ENCODE measurements at places on chromosomes 3 and 15.

GRCh38 chr3:98501863-98502576 is 4.5 kb downstream of the OR5K2 start:
- no peak for DNase-seq

- DNase-seq = no peak
Observed at GRCh38 chr3:115323380-115323779, 176.3 kb upstream of the ZBTB20 start.

- no peak for DNase-seq
Observed at GRCh38 chr3:129611812-129612533, 5.5 kb upstream of the PLXND1 start.

- no peak for DNase-seq
Observed at GRCh38 chr15:62841269-62841628, 201.3 kb upstream of the TPM1 start.

DNA sequence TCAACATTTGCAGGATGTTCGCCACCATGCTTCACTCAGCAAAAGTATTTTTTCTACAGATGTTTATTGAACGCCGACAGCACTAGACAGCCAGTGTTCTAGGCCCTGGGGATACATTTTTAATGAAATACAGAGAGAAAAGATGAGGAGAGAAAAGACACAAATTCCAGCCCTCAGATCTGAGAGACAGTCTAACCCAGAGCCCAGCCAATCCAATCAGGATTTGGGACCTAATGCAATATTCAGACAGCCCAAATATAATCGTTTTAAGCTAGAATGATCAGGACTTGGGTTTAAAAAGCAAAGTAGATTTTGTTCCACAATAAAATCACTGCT is 174.8 kb downstream of the SLCO3A1 start:
- DNase-seq = no peak

DNA sequence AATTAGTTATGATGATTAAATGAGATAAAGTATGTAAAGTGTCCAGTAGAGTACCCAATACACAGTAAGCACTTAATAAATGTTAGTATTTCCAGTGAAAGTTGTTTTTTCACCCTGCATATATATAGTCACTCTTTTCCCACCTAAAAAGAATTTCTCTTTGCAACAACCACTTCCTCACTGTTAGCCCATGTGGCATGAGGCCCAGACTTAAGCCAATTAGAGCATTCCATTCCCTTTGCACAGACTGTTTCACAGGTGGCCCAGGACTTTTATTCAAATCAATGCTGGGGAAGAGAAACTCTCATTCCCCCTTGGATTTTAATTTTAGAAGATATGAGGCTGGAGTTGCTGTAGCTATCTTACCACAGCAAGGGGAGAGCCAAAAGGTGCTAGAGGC is 3.7 kb downstream of the IFT80 start:
- no peak for DNase-seq

DNA sequence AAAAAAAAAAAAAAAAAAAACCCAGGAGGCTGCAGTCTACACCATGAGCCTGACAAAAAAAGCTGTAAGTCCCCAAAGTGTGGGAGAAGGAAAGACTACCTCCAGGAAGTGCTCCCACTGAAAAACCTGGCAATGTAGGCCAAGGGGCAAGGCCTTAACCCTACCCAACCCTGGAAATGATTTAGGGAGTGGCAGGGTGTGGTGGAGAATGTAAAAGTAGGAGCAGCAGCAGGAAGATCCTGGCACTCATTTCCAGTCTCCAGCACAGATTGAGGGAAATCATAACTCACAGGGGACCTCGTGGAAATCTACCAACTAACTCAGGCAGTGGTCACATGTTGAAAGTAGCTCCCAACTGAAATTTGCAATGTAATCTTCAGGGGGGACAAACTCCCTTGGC is 839.5 kb downstream of the EPHA3 start:
- no peak for DNase-seq

DNA sequence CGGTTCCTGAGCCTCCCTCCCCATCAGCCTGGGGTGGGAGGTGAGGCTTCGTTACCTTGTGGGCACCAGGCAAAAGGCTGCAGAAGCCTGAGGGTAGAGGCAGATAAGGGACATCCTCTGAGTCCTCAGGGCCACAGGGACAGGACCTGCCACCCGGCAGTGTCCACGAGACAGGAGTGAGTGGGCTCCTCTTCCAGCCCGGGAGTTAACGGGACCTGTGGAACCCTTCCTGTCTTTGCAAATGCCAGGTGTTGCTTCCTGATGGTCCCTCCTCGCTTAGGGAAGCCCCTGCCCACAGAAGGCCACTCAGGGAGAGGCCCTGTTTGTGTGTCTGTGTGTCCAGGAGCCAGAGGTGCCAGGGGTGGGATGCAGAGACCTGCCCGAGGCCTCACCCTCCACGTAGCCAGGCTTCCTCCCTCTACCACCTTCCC is 111.1 kb upstream of the ALDH1A3 start:
- no peak for DNase-seq

GRCh38 chr3:144282313-144282712 is 310.7 kb downstream of the DIPK2A start:
- DNase-seq = no peak

- no peak for DNase-seq
Observed at GRCh38 chr3:196186651-196187573, 24.3 kb downstream of the ZDHHC19 start.

GRCh38 chr3:140552898-140553297 is 125.0 kb upstream of the TRIM42 start:
- DNase-seq = no peak

GRCh38 chr3:184887574-184887973 is 75.6 kb downstream of the VPS8 start:
- no peak for DNase-seq

GRCh38 chr3:146035366-146035765 is 125.6 kb downstream of the PLOD2 start:
- no peak for DNase-seq

DNA sequence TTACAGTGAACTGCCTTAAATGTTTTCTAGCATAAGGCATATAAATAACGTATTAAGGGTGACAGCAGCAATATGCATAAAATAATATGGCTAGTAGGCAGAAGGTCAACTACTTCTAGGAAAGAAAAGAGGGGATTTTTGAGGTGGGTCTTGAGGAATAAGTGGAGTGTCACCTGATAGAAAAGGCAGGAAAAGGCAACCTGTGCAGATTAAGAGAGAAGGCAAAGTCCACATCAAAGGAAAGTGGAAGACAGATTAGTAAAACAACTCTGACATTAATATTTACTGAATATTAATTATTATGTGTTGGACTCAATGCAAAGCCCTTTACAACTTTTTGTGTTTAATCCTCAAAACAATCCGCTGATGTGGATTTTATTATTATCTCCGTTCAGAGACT is 2.8 kb downstream of the THOC7 start:
- no peak for DNase-seq

- no peak for DNase-seq
Observed at GRCh38 chr3:171729452-171730334, 80.6 kb downstream of the PLD1 start.

- no peak for DNase-seq
Observed at GRCh38 chr15:67796196-67797127, 28.8 kb upstream of the SKOR1 start.

DNA sequence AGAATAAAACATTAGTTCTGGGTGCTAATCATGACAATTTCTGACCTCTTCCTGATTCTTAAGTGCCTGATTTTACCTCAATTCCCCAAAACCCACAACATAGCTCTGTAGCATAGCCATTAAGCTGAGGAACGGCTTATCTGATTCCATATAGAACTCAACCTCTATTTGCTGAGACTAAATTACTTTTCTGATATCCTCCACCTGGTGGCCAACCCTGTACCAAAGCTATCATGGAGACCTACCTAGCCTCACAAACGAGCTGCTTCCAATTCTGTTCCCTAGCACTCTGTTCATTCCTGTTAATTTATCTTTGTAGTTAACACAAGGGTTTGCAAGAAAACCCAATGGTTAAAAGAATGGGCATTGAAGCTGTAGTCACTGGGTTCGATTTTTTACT is 245.2 kb downstream of the PLOD2 start:
- no peak for DNase-seq

- DNase-seq = no peak
Observed at GRCh38 chr3:66672830-66673229, 172.0 kb upstream of the LRIG1 start.

- no peak for DNase-seq
Observed at GRCh38 chr3:18288243-18288642, 136.9 kb downstream of the SATB1 start.
